ENCODE measurements at places on chromosomes 13 and 19.

- DNase-seq = peak; percentile 32
Measured at GRCh38 chr19:10655457-10656312, 1.5 kb downstream of the ILF3 start.

- DNase-seq = no peak
Measured at GRCh38 chr13:111845621-111846351, 221.2 kb upstream of the SOX1 start.

GRCh38 chr13:37074703-37075102 lies 15.2 kb upstream of the SUPT20H start:
- no peak for DNase-seq

- no peak for DNase-seq
Measured at GRCh38 chr19:56639217-56639616, 3.7 kb upstream of the SMIM17 start.

DNA sequence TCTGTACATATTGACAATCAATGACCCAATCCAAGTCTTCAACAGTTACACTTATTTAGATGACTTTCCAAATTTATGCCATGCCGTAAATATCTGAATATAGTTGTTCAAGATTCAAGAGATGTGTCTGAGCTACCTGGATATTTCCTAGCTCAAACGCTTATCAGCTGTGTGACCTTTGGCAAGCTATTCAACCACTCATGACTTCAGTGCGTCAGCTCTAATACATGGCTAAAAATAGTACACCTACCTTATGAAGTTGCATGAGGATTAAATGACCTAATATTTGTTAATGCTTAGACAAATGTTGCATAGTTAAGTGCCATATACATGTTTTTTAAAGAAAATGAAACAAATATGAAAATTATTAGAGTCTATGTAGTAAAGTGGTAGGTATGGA lies 704.1 kb downstream of the OLFM4 start:
- DNase-seq = no peak

GRCh38 chr19:40223135-40223822 lies 3.2 kb downstream of the CCNP start:
- no peak for DNase-seq

DNA sequence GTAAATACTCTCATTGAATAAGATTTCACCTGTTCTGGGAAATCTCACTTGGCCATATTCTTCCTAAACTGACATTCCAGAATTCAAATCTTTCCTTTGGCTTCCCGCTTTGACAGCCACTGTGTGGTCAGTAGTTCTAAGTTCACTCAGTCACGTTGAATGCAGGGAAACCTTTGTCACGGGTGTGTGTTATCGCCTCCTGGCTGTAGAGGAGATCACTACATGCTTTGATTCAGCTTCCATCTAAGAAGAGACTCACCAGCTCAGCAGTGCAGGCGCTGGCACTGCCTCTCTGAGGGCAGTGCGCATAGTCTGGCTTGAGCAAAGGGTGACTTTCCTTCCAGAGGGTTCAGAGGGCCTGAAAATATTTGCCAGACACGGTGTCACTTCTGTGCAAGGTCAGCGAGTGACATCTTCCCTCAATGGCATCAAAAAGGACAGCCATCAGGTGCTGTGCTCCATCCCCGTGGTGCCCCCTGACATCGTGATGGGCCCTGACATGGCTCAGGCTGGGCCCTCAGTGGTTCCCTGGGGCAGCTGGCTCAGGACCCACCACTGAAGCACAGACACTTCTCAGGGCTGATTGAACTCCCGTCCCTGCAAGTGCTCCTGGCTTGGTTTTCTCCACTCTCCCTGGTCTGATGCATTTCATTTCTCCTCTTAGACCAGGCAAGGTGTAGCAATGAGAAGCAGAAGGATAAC lies 635.4 kb upstream of the ARGLU1 start:
- no peak for DNase-seq

DNA sequence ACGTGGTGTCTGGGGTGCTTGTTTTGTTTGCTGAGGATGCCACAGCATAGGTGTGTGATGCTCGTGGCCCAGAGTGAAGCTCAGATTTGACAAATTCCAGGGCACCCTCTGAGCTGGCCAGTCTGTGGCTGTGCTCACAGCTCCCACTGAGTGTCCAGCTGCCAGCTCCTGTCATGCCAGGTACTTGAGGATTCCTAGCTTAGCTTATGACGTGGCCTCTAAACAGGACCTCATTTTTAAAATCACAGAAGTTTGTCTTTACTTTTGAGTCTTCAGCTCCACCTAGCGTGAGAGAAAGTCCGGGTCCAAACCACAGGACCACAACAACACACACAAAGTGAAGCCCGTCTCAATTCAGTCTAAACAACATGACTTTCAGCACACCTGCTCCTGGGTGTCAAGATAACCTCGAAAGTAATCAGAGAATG lies 117.3 kb downstream of the RAB20 start:
- DNase-seq = no peak

DNA sequence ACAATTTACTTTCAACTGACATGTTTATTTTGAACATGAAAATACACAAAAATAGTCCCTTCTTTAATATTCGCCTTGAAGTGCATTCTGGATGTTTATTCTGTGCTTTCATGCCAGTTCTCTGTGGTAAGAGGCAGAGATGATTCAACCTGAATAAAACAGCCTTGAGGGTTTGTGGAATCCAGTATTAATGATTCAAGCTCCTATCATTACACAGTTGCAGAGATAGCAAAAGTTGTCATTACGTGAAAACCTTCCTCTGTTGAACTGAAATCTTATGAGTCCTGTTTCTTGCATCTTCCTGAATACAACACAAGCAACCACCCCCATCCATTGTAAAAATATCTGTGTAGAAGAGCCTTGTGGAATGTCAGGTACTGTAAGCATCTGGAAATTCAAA lies 142.3 kb upstream of the HTR2A start:
- peak; percentile 41 for DNase-seq

GRCh38 chr19:37470216-37470615 lies 1.1 kb downstream of the ZNF570 start:
- no peak for DNase-seq

GRCh38 chr19:17933414-17934129 lies 757 bp downstream of the CCDC124 start:
- DNase-seq = no peak

- DNase-seq = no peak
Measured at GRCh38 chr19:52734331-52734892, 432 bp downstream of the ZNF611 start.

GRCh38 chr13:28355822-28356371 lies 139.0 kb downstream of the FLT1 start:
- no peak for DNase-seq

GRCh38 chr13:77415253-77416071 lies 88.6 kb upstream of the MYCBP2 start:
- DNase-seq = no peak

GRCh38 chr13:99709134-99709533 lies 207.9 kb downstream of the TM9SF2 start:
- DNase-seq = no peak

GRCh38 chr19:43555185-43555770 lies 20.0 kb downstream of the XRCC1 start:
- DNase-seq = peak; percentile 51

- DNase-seq = no peak
Measured at GRCh38 chr13:43086181-43086580, 62.8 kb downstream of the DNAJC15 start.

- DNase-seq = no peak
Measured at GRCh38 chr13:86003029-86003428, 203.8 kb upstream of the SLITRK6 start.

DNA sequence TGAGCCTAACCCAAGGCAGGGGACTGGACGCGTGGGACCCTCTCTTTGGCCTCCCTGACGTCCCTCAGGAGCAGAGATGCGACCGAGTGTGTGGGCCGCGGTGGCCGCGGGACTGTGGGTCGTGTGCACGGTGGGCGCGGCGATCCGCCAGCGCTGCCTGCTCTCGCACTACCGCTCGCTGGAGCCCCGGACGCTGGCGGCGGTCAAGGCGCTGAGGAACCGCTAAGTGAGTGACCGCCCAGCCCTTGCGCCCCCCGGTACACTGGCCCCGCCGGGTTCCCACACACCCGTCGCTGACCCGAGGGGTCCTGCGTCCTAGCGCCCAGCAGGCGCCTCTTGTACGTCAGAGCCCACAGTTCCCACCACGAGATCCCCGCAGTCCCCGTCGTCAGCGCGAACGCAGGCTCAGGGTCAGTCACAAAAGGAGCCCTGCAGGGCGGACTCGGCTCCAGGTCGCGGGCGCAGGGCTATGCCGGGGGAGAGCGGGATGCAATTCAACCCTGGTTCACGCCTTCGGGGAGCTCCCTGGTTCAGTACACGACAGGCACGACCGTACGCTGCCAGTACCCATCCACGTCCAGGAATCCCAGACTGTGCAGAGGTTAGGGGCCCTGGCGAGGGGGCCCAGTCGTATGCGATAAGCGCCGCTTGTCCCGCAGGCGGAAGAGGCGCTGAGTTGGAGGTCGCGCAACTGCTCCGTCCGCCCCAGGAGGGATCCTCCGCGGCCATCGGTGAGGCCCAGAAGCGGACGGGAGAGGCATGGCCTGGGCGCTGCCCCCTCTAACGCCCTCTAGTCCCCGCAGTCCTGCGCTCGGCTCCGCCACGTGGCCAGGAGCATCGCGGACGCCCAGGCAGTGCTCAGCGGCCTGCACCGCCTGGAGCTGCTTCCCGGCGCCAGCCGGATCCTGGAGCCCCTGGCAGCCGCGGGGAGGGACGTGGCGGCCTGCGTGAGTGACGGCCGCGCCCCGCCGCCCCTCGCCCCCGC lies 3.6 kb upstream of the IFNL2 start:
- DNase-seq = no peak

DNA sequence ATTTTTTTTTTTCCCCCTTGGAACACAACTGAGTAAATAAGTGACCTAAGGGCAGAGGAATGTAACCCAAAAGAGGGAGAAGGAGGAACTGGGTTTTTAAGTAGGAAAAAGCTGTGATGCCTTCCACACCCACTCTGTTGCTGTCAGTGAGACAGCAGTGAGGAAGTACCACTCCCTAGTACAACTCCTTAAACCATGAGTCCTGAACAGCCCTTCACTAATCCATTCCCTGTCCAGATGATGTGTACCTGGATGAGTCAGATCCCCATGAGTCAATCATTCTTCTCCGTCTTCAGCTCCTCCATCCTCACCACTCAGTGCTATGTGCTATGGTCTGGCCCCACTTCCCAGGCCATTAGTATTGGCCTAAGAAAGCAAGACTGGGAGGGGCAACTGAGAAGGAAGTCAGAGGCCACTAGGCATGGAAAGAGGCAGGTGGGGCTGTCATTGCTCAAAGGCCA lies 12.9 kb upstream of the CXCL17 start:
- no peak for DNase-seq
